T-cell (primary cell): ENCODE measurements at places on chromosomes 7 and 10.

- no peaks in the 10 kb centered on the region for H3K4me1 ChIP-seq
- peaks cover 7% of the 10 kb centered on the region for H3K27me3 ChIP-seq
- H3K36me3 ChIP-seq, result no peaks in the 10 kb centered on the region
- H3K4me3 ChIP-seq, result no peak overlapping the region
- DNase-seq, result no peak
Measured at GRCh38 chr10:75332081-75332480, 69.5 kb downstream of the ZNF503 start.

DNA sequence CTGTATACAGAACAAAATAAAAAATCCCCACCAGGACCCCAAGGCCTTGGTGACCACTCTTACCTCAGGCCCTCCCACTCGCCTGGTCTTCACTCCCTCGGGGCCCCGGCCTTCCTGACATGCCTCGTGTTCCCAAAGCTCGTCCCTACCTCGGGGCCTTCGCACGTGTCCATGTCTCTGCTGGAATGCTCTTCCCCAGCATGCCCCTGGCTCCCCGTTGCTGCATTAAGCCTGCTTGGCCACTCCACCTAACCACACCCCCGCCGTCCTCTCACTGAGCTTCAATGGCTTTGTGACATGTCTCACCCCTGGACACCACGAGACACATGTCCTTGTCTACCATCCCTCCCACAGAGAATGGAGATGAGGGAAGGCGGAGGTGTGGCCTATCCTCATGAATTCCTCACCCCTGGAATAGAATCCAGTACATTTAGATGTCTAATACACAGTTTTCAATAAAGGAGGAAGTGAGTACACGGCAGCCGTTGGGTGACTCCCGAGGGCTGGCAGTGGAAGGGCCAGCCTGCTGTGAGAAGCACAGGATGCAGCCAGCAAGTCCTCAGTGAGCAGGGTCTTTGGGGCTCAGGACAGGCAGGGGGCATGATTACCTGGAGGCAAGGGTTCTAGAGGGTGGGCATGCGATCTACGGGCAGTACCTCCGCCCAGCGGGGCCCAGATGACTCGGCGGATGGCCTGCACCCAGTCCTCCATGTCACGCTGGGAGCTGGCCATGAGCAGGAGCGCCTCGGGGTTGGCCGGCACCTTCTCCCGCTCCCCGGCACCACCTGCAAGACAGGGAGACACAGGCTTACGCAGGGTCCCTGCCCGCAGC is 125.7 kb downstream of the ARHGAP22 start:
- no peak overlapping the region for H3K27ac ChIP-seq
- H3K36me3 ChIP-seq, result no peaks in the 10 kb centered on the region
- no peaks in the 10 kb centered on the region for H3K4me1 ChIP-seq
- H3K27me3 ChIP-seq, result peaks cover 29% of the 10 kb centered on the region

- no peaks in the 10 kb centered on the region for H3K4me1 ChIP-seq
- H3K4me3 ChIP-seq, result no peak overlapping the region
- H3K36me3 ChIP-seq, result no peaks in the 10 kb centered on the region
Measured at GRCh38 chr7:26959290-26959689, 94.9 kb upstream of the SKAP2 start.

DNA sequence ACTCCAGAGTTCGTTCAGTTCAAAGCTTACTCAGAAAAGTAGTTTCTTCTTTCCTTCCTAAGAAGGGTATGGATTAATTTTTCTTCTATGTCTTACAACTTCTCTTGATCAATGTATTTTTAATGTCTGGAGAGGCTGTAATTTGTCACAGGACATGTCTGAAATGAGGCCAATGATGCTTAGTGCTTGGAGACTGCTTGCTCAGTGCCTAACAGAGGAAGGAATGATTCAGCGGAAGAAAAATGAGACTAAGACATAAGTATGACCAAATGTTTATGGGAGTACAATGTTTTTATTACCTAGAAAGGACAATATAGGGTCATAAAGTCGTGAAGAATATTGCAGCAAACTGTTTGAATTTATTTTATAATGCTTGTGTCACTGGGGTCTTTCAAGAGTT is 43.3 kb downstream of the GPR37 start:
- no peaks in the 10 kb centered on the region for H3K27me3 ChIP-seq
- H3K36me3 ChIP-seq, result no peaks in the 10 kb centered on the region
- H3K4me1 ChIP-seq, result no peaks in the 10 kb centered on the region

DNA sequence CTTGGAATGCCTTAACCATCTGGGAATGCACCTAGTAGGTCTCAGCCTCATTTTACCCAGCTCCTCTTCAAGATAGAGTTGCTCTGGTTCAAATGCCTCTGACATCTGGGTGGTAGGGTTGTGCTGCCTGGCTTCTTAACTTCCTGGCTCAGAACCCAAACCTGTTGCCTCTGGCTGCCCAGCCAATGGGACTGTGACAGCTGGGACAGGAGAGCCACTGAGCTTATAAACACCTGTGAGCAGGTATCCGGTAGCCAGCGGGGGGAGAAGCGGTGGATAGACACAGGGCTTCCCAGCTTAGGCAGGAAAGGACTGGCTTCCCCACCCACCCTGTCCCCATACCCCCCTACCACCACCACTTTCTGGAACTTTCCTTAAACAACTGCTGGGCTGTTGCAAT is 115.8 kb upstream of the CARD11 start:
- H3K36me3 ChIP-seq, result no peaks in the 10 kb centered on the region
- DNase-seq, result no peak
- no peaks in the 10 kb centered on the region for H3K27me3 ChIP-seq

- peaks cover 6% of the 10 kb centered on the region for H3K4me1 ChIP-seq
- H3K27ac ChIP-seq, result no peak overlapping the region
- no peak overlapping the region for H3K4me3 ChIP-seq
- H3K27me3 ChIP-seq, result no peaks in the 10 kb centered on the region
Measured at GRCh38 chr10:32995751-32996150, 37.7 kb upstream of the ITGB1 start.

DNA sequence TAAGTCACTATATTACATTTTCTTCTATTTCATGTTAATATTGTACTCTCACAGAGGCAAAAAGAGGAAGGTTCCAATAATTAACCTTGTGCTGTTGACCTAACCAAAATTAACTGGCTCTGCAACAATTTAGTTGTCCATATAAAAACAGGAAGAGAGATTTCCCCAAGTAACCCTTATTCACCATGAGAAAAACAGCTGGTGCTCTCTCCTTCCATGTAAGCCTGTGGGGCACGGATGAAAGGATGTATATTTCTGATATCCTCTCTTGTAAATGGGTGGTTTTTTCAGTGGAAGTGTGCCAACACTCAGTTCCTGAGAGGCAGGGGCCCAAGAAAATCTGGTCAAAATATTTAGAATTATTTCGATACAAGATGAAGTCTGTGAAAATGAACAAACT is 358.1 kb downstream of the CRPPA start:
- no peak for DNase-seq
- H3K27me3 ChIP-seq, result no peaks in the 10 kb centered on the region
- H3K27ac ChIP-seq, result no peak overlapping the region
- no peaks in the 10 kb centered on the region for H3K36me3 ChIP-seq

- no peak overlapping the region for H3K27ac ChIP-seq
- DNase-seq, result no peak
- H3K4me1 ChIP-seq, result no peaks in the 10 kb centered on the region
- H3K36me3 ChIP-seq, result no peaks in the 10 kb centered on the region
- no peak overlapping the region for H3K4me3 ChIP-seq
Measured at GRCh38 chr7:16657656-16658279, 11.8 kb downstream of the BZW2 start.

- DNase-seq, result no peak
- H3K27me3 ChIP-seq, result peaks cover 33% of the 10 kb centered on the region
- no peak overlapping the region for H3K27ac ChIP-seq
- no peak overlapping the region for H3K4me3 ChIP-seq
Measured at GRCh38 chr10:131790021-131790420, 110.8 kb upstream of the PPP2R2D start.

GRCh38 chr7:936386-937054 is 18.0 kb downstream of the ADAP1 start:
- H3K4me3 ChIP-seq, result no peak overlapping the region
- peaks cover 25% of the 10 kb centered on the region for H3K4me1 ChIP-seq
- no peak overlapping the region for H3K27ac ChIP-seq
- H3K36me3 ChIP-seq, result no peaks in the 10 kb centered on the region
- H3K27me3 ChIP-seq, result peaks cover 2% of the 10 kb centered on the region

- H3K27me3 ChIP-seq, result peaks cover 41% of the 10 kb centered on the region
- no peak overlapping the region for H3K27ac ChIP-seq
- no peak overlapping the region for H3K4me3 ChIP-seq
- H3K4me1 ChIP-seq, result peaks cover 47% of the 10 kb centered on the region
- H3K36me3 ChIP-seq, result no peaks in the 10 kb centered on the region
- DNase-seq, result no peak
Measured at GRCh38 chr10:21520949-21521348, 4.5 kb downstream of the SKIDA1 start.

DNA sequence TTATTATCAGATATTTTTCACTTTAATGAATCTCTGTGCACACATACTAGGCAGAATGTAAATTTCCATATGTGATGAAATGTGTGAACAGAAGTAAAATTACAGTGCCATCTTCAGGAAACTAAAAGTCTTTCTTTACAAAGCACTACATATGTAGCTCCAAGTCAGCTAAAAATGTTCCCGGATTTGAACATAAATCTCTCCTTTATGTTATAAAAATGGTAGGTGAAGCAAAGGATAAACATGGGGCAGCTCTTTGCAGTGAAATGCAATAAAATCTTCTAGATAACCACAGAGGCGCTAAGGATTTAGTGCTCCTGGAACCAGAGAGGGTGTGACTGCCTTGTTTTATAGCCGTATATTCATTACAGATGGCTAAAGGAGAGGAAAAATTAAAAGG is 104.9 kb upstream of the C7orf33 start:
- peaks cover 3% of the 10 kb centered on the region for H3K27me3 ChIP-seq
- no peaks in the 10 kb centered on the region for H3K4me1 ChIP-seq
- no peak for DNase-seq
- H3K4me3 ChIP-seq, result no peak overlapping the region
- no peak overlapping the region for H3K27ac ChIP-seq

DNA sequence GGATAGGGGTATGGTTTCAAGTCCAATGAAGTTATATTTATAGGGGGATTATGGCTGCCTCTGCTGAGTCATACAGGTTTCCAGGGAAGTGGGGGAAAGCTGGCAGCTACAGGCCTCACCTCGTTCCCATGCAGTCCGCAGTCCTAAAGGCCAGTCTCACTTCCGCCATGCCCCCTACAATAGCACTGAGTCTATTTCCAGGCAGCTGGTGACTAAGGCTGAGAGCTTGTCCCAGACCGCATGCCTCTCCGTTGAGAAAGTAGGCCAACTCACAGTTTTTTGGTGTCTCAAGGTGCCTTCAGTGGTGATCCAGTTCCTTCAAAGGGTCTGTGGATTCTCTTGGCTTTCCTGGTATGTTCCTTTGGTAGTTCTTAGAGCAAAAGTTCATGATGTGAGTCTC is 203.9 kb upstream of the GLI3 start:
- no peak for DNase-seq
- no peak overlapping the region for H3K4me3 ChIP-seq
- no peaks in the 10 kb centered on the region for H3K36me3 ChIP-seq
- H3K27me3 ChIP-seq, result no peaks in the 10 kb centered on the region
- no peak overlapping the region for H3K27ac ChIP-seq
- H3K4me1 ChIP-seq, result no peaks in the 10 kb centered on the region

GRCh38 chr7:28999427-28999826 is 41.3 kb upstream of the TRIL start:
- H3K27ac ChIP-seq, result no peak overlapping the region
- H3K4me3 ChIP-seq, result no peak overlapping the region
- H3K4me1 ChIP-seq, result no peaks in the 10 kb centered on the region

DNA sequence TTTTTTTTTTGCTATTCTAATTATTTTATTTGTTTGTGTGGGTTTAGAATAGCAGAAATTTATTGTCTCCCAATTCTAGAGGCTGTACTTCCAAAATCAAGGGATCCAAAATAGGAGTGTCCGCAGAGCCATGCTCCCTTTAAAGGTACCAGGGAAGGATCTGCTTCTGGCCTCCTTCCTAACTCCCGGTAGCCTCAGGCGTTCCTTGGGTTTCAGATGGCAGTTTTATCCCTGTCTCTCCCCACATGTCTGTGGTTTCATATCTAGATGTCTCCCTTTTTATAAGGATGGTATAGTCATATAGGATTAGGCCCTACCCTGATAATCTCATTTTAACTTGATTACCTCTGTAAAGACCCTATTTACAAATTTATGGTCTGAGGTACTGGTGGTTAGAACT is 48.4 kb downstream of the BMPR1A start:
- no peak overlapping the region for H3K4me3 ChIP-seq
- no peak overlapping the region for H3K27ac ChIP-seq
- H3K36me3 ChIP-seq, result no peaks in the 10 kb centered on the region
- H3K27me3 ChIP-seq, result no peaks in the 10 kb centered on the region

DNA sequence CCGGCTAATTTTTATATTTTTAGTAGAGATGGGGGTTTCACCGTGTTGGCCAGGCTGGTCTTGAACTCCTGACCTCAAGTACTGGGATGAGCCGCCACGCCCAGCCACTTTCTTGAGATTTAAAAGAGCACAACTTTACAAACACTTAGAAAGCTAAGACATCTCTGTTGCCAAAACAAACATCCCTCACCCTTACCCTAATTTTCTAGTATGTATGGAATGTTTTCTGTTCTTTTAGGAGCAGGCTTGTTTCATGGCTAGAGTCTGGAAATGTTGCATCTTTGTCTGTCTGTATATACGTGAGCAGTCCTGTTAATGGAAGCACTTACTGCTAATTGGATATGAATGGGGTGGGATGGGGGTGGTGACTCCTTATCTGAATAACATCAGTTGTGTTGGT is 2.9 kb downstream of the OLAH start:
- no peaks in the 10 kb centered on the region for H3K27me3 ChIP-seq
- H3K36me3 ChIP-seq, result no peaks in the 10 kb centered on the region
- no peak overlapping the region for H3K4me3 ChIP-seq
- H3K27ac ChIP-seq, result no peak overlapping the region

DNA sequence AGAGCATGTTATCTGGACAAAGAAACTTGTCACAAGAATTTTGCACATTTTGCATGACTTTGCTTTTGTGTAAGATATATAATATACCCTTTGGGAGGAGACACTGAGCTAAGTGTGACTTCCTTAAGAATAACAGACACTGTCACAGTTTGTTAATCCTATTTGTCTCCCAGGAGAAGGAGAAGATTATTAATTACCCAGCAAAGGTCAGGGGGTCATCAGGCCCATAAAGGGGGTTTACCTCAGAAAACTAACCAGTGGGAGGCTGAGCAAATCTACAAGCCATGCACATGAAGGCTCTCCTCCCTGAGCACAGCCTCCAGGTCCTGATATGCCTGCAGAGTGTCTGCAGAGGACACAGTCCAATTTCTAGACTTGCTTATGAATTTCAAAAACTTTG is 10.1 kb upstream of the MET start:
- peaks cover under 1% of the 10 kb centered on the region for H3K27me3 ChIP-seq
- no peak overlapping the region for H3K4me3 ChIP-seq
- no peak for DNase-seq
- H3K27ac ChIP-seq, result no peak overlapping the region
- H3K4me1 ChIP-seq, result no peaks in the 10 kb centered on the region

DNA sequence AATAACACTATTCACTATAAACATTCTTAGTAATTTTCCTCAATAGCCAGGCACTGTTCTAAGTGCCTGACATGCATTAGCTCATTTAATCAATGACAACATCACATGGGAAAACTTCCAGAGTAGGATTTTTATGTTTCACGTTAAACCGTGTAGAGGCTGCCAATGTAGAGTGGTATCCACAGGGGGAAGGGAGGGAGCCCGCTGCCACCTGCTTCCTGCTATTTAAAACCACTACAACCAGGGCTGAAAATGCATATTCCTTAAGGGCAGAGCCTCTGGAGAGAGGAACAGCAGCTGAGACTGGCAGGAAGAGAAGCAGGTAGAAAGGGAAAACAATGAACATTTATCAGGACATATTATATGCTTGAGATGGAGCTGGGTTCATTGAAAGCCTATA is 684.3 kb upstream of the AUTS2 start:
- no peaks in the 10 kb centered on the region for H3K36me3 ChIP-seq
- no peaks in the 10 kb centered on the region for H3K27me3 ChIP-seq
- H3K27ac ChIP-seq, result no peak overlapping the region
- no peak for DNase-seq
